CD4-positive, alpha-beta T cell treated with Interleukin-2 at 100 ng/mL for 4 hours (primary cell): ENCODE measurements at places on chromosomes 6 and 20.

DNA sequence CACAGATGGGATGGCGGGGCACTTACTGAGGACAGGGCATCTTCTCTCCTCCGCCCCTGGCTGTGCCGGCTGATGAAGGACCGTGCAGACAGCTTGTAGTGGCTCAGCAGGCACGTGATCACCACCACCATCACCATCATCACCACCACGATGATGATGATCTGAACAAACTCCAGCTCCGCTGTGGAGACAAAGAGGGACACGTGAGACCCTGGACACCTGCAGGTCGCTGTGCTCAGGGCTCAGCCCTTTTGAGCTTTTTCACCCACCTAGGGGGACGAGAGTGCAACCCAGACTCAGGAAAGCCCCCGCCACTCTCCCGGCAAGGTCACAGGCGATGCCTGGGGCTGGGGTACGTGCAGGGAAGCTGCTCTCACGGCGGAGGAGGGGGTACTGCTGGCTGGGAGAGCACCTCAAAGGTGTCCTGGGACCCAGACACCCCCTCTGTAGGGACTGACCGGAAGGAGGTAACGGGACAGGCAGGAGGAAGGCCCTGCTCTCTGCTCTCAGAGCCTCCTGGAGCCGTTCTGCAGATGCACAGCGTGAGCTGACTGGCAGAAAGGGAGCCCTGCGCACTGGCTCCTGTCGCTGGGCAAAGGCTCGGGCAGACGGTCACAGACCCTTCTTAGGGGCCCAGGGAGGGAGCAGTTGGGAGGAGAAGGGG is 39.4 kb upstream of the ZBP1 start:
- DNase-seq: no peak

- no peak for DNase-seq
Observed at GRCh38 chr6:111812060-111813038, 60.9 kb downstream of the FYN start.

- DNase-seq: no peak
Observed at GRCh38 chr20:36642136-36642535, 3.9 kb downstream of the SLA2 start.

DNA sequence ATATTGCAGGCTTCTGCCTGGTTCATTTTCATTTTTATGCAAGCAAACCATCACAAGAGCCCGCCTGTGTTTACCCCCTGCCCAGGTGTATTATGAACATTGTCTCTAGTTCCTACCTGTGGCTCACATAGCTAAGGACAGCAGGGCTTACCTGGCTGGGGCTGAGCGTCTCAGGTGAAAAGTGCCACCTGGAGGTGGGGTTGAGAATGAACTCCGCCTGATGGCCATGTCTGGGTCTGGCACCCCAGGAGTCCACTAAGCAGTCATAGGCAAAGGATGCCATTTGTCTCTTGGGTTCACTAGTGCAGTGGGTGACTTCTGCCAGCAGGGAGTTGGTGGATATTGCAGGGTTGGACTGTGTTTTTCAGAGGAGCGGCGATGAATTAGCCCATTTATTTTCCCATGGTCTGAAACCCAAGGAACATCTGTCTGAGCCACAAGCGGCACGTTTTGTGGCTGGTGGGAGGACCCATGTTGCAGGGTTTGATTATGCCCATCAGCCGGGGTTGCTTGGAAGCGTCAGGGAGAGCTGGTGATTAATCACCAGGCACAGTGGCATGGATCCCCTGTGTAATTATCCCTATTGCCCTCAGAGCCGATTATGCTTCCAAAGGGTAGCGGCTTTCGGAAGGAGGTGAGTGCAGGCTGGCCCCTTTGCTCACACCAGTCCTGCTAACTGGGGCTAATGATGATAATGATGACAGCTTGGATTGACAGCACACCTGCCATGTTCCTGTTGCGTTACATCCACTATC is 92.1 kb downstream of the CDH26 start:
- no peak for DNase-seq

DNA sequence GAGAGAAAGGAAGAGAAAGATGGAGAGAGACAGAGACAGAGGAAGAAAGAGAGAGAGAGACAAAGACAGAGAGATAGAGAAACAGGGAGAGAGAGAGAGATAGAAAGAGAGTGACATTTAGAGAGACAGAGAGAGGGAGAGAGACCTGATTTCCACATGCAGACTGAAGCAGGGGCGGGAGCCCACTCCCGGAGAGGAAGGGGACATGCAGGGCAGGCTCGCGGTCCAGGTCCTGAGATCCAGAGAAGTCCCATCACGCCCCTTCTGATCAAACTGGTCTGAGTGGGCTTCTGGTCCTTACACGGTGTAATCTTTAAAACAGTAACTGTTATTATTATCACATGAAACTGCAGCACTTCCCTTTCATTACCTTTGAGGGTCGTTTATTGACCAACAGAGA is 62.2 kb downstream of the PHACTR3 start:
- DNase-seq: no peak

- no peak for DNase-seq
Observed at GRCh38 chr6:31135710-31136109, 3.2 kb downstream of the PSORS1C2 start.
